Uterine smooth muscle cell (primary cell): ENCODE measurements at places on chromosomes 11 and 22. TPM values are rescaled to one million over a fixed set of nuclear protein-coding genes. Genes with fewer than 3 reads are reported as not detected.

The OR52N4 gene
- total RNA-seq = not detected in 2 replicates

The ART1 gene
- not detected in 2 replicates for total RNA-seq

The OSBPL5 gene
- total RNA-seq = 38.6 and 42.4 TPM in 2 replicates

The MS4A15 gene
- total RNA-seq = not detected in 2 replicates

The SCN4B gene
- total RNA-seq = not detected in 2 replicates

The AKIP1 gene
- total RNA-seq = 45.6 and 54.9 TPM in 2 replicates
